ENCODE measurements at places on chromosomes 11 and 22. TPM values are rescaled to one million over a fixed set of nuclear protein-coding genes. Genes with fewer than 3 reads are reported as not detected.
A peak's percentile ranks its signal among the peaks of the same experiment; 100 is the strongest.

Gene MRGPRX4
- total RNA-seq = not detected

Gene SNX32
- not detected for total RNA-seq

Gene MS4A14
- not detected for total RNA-seq

Gene C11orf91
- 5.8 TPM for total RNA-seq

Gene MCHR1
- total RNA-seq = not detected

Gene NCR3LG1
- 5.3 TPM for total RNA-seq

- no peaks in the 10 kb centered on the region for H3K27me3 ChIP-seq
- no peak overlapping the region for H3K4me3 ChIP-seq
- H3K4me1 ChIP-seq = peaks cover 25% of the 10 kb centered on the region
- DNase-seq = no peak
- H3K36me3 ChIP-seq = no peaks in the 10 kb centered on the region
Observed at GRCh38 chr11:88181776-88182175, 6.5 kb upstream of the RAB38 start.

DNA sequence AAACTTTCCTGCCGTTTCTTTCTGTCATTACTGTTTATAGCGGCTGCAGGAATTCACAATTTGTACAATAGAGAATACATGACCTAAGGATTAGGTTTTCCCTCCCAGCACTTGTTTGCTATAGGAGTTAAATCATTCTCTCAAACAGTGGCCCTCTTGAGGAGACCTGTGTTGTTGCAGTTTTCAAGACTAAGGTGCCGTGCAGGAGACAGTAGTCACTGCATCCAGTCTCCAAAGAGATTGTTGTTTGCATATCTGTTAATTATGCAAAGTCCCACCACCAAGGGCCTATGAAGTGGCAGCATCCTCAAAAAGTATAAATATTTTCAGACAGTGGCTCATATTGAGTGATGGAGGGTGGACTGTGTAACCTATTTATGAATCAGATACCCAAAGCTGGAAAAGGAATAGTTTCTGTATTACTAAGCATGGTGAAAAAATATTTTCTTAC lies 2.3 kb downstream of the PRSS23 start:
- peaks cover 10% of the 10 kb centered on the region for H3K4me1 ChIP-seq
- peaks cover 16% of the 10 kb centered on the region for H3K36me3 ChIP-seq
- H3K27ac ChIP-seq = no peak overlapping the region
- peak; percentile 25 for DNase-seq
- H3K27me3 ChIP-seq = no peaks in the 10 kb centered on the region

- peaks cover 76% of the 10 kb centered on the region for H3K36me3 ChIP-seq
- DNase-seq = no peak
- H3K4me3 ChIP-seq = no peak overlapping the region
- H3K4me1 ChIP-seq = peaks cover 70% of the 10 kb centered on the region
- no peaks in the 10 kb centered on the region for H3K27me3 ChIP-seq
Observed at GRCh38 chr22:36339171-36340065, 48.3 kb downstream of the MYH9 start.

- H3K36me3 ChIP-seq = peaks cover 29% of the 10 kb centered on the region
- DNase-seq = peak; percentile 54
- peaks cover 8% of the 10 kb centered on the region for H3K4me1 ChIP-seq
Observed at GRCh38 chr22:17159504-17159951, 451 bp upstream of the HDHD5 start.

DNA sequence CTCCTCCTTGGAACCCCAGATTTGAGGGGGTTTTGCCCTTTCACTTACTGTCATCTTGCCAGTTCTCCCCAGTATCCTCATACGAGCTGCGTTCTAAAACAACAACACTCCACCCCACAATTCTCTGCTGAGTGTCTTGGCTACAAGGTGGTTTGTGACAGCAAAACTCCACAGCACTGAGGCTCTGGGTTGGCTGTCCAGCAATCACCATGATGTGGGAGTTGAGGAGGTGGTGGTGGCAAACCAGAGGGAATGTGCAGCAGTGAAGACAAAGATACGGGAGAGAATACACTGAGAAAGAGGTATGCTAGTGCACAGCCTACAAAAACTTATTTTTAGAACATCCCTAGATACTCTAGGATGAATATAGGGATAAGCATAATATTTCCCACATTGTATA lies 335.0 kb downstream of the C11orf87 start:
- no peak for DNase-seq
- no peak overlapping the region for H3K4me3 ChIP-seq
- H3K4me1 ChIP-seq = no peaks in the 10 kb centered on the region

DNA sequence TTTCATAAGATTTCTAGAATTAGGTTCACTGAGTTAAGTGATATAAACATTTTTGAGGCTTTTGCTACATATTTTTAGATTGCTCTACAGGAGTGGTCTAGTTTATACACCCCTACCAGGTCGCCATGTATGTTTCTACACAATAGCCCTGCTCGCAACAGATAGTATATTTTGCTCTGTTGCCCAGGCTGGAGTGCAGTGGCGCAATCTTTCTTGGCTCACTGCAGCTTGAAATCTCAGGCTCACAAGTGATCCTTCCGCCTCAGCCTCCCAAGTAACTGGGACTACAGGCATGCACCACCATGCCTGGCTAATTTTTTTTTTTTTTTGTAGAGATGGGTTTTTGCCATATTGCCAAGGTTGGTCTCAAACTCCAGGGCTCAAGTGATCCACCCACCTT lies 10.4 kb downstream of the ZNRF3 start:
- no peak overlapping the region for H3K27ac ChIP-seq
- H3K4me3 ChIP-seq = no peak overlapping the region
- no peaks in the 10 kb centered on the region for H3K27me3 ChIP-seq

DNA sequence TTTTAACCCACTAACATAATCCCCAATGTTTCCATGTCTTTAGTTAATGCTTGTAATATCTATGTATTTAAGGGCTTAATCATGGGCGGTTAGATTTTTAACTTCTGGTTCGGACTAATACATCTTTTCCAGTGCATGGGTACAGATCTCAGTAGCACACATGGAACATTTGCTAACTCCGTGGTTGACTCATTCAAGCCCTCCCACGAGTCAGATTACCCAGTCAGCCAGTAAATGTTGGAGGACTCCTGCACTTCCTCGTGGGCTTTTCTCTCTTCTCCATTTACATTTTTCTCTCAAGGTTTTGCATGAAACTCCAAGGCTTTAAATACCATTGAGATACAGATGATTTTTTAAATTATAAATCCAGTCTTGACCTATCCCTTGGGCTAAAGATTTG lies 313.9 kb downstream of the ST3GAL4 start:
- H3K27me3 ChIP-seq = peaks cover 83% of the 10 kb centered on the region
- H3K36me3 ChIP-seq = no peaks in the 10 kb centered on the region
- H3K4me3 ChIP-seq = no peak overlapping the region
- no peak overlapping the region for H3K27ac ChIP-seq

DNA sequence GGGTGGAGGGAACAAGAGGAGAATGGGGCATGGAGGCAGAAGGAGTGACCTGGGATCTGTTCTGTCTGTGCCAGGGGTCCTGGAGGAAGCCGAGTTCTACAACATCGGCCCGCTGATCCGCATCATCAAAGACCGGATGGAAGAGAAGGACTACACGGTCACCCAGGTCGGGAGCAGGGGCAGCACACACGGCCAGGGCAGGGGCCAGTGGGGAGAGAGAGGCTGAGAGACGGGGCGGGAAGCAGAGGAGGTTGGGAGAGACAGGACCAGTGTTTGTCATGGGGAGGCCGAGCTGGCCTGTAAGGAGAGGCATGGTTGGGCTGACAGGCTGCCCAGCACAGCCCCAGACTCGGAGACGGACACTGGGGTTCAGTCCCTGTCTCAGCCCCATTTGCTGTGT lies 4.7 kb downstream of the KCTD17 start:
- H3K27ac ChIP-seq = no peak overlapping the region
- DNase-seq = no peak
- H3K4me1 ChIP-seq = no peaks in the 10 kb centered on the region
- no peak overlapping the region for H3K4me3 ChIP-seq
- peaks cover 6% of the 10 kb centered on the region for H3K36me3 ChIP-seq

GRCh38 chr22:31585161-31585859 lies 76.7 kb downstream of the PISD start:
- no peak overlapping the region for H3K4me3 ChIP-seq
- H3K27ac ChIP-seq = no peak overlapping the region
- DNase-seq = no peak

- peaks cover 35% of the 10 kb centered on the region for H3K4me1 ChIP-seq
- no peak overlapping the region for H3K4me3 ChIP-seq
- no peak for DNase-seq
- no peaks in the 10 kb centered on the region for H3K27me3 ChIP-seq
Observed at GRCh38 chr11:63583357-63583677, 20.1 kb upstream of the PLAAT2 start.

DNA sequence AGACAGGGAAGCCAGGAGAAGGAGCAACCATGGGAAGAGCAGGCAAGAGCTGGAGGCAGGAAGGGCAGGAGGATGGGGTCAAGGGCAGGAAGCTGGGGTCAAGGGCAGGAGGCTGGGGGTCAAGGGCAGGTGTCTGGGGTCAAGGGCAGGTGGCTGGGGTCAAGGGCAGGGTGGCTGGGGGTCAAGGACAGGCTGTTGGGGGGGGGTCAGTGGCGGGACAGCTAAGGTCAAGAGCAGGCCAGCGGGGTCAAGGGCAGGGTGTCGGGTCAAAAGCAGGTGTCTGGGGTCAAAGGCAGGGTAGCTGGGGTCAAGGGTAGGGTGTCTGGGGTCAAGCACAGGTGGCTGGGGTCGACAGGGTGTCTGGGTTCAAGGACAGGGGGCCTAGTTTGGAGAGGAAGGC lies 24.2 kb downstream of the CPT1A start:
- no peaks in the 10 kb centered on the region for H3K4me1 ChIP-seq
- H3K27ac ChIP-seq = no peak overlapping the region
- no peak for DNase-seq
- H3K36me3 ChIP-seq = peaks cover 21% of the 10 kb centered on the region
- H3K27me3 ChIP-seq = no peaks in the 10 kb centered on the region
- no peak overlapping the region for H3K4me3 ChIP-seq

DNA sequence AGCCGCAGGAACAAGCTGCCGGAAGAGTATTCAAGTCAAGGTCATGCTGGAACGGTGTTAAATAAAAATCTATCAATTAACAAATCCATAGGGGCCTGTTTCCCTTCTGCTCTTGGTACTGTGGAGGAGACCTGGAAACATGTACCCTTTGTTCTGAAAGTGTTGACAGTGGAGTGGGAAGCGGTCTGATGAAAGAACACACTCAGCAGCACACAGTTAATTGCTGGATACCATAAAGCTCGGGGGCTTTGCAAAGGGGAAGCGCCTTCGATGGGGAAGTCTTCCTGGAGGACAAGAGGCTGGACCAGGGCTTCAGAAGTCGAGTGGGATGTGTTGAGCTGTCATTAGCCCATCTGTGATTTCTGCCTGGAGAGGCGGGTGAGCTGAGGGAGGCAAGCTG lies 112.5 kb upstream of the CLPB start:
- H3K4me3 ChIP-seq = no peak overlapping the region
- peaks cover 85% of the 10 kb centered on the region for H3K27me3 ChIP-seq
- no peak for DNase-seq
- H3K4me1 ChIP-seq = no peaks in the 10 kb centered on the region

- no peak overlapping the region for H3K27ac ChIP-seq
- peaks cover 22% of the 10 kb centered on the region for H3K4me1 ChIP-seq
- no peak overlapping the region for H3K4me3 ChIP-seq
- H3K27me3 ChIP-seq = peaks cover 17% of the 10 kb centered on the region
- DNase-seq = no peak
Observed at GRCh38 chr11:19073454-19074415, 13.2 kb upstream of the MRGPRX2 start.

DNA sequence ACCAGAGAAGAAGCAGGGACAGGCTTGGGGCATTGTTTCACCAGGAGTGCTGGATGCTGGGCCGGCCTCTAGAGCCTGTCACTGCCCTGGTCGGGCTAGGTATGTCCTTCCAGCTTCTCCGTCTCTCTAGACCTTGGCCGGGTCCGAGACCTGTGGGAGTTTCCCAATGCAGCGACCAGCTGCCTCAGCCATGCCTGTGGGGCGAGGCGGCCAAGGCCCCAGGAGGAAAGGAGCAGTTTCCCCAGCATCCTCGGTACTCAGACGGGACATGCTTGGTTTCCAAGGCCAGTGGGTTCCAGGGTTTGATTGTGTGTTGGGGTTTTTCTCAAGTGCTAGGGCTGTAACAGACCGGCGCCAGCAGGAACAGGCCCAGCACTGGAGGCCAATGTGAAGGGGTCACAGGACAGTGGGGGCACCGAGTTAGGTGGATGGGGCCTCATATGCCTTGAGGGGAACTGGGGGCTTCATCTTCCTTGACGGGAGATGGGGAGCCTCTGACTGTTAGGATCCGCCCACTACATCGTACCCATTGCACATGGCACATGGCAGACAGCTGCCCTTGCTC lies 339.0 kb downstream of the TBC1D22A start:
- no peak for DNase-seq
- H3K27ac ChIP-seq = no peak overlapping the region
- no peak overlapping the region for H3K4me3 ChIP-seq
- peaks cover 3% of the 10 kb centered on the region for H3K4me1 ChIP-seq

DNA sequence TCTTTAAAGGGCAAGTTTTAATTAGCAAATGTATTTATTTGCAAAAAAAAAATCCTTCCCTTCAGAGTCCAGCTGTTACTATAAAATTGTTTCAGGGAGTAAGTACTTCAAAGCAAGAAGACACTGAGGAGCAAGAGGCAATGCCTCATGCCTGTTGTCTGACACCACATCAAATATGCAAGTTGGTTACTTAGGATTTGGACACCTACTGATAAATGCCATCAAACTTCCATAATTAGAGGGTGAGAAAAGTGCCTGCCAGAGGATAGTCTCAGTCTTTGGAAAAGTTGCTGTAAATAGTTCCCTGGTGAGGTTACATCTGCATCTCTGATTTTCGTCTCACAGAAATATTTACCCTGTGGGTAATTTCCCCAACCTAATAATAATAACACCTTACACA lies 4.1 kb upstream of the TENM4 start:
- DNase-seq = no peak
- peaks cover 38% of the 10 kb centered on the region for H3K27me3 ChIP-seq
- H3K4me3 ChIP-seq = no peak overlapping the region
- H3K36me3 ChIP-seq = no peaks in the 10 kb centered on the region
- H3K27ac ChIP-seq = no peak overlapping the region
- no peaks in the 10 kb centered on the region for H3K4me1 ChIP-seq

GRCh38 chr22:47333625-47334024 lies 571.2 kb downstream of the TBC1D22A start:
- H3K27me3 ChIP-seq = no peaks in the 10 kb centered on the region
- H3K4me1 ChIP-seq = peaks cover 57% of the 10 kb centered on the region
- H3K36me3 ChIP-seq = peaks cover 5% of the 10 kb centered on the region
- no peak overlapping the region for H3K4me3 ChIP-seq
- DNase-seq = peak; percentile 84

DNA sequence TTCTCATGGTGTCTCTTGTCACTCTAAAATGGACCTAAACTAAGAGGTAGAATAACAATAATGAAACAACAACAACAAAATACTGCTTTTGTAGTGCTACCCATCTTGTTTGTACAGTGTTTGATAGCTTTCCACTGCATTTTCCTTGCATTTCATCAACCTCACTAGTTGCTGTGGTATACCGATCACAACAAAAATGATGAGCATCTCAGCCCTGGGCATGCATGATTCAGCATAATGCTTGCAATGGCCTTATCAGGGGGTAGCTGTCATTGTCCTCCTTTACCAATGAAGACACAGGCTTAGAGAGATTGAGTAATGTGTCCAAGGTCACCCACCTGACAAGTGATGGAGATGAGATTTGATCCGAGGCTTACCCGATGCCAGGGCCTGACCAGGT lies 682.5 kb downstream of the NTM start:
- no peaks in the 10 kb centered on the region for H3K4me1 ChIP-seq
- H3K27me3 ChIP-seq = no peaks in the 10 kb centered on the region
- H3K27ac ChIP-seq = no peak overlapping the region
- H3K4me3 ChIP-seq = no peak overlapping the region
- no peak for DNase-seq

- no peaks in the 10 kb centered on the region for H3K27me3 ChIP-seq
- H3K4me1 ChIP-seq = peaks cover 6% of the 10 kb centered on the region
- peak; percentile 34 for DNase-seq
- no peak overlapping the region for H3K4me3 ChIP-seq
- peaks cover 47% of the 10 kb centered on the region for H3K36me3 ChIP-seq
- H3K27ac ChIP-seq = no peak overlapping the region
Observed at GRCh38 chr22:20128902-20129746, 2.5 kb upstream of the ZDHHC8 start.
